ENCODE measurements at places on chromosomes 16 and 17.

DNA sequence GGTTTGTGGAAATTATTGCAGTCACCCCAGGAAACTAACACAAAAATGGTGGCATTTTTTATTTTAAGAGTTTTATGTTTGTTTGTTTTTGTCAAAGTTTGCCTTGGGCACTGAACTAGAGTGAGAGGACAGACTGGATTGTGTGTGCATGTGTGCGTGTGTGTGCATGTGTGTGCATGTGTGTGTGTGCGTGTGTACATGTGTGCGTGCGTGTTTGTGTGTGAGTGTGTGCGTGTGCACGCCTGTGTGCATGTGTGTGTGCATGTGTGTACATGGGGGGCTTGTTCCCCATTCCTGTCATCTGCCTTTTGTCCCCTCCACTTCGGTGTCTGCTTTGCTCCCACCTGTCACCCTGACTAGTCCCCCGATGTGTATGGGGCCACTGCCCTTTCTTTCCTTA, 32.5 kb downstream of the MGAT5B start:
- no peak for DNase-seq

DNA sequence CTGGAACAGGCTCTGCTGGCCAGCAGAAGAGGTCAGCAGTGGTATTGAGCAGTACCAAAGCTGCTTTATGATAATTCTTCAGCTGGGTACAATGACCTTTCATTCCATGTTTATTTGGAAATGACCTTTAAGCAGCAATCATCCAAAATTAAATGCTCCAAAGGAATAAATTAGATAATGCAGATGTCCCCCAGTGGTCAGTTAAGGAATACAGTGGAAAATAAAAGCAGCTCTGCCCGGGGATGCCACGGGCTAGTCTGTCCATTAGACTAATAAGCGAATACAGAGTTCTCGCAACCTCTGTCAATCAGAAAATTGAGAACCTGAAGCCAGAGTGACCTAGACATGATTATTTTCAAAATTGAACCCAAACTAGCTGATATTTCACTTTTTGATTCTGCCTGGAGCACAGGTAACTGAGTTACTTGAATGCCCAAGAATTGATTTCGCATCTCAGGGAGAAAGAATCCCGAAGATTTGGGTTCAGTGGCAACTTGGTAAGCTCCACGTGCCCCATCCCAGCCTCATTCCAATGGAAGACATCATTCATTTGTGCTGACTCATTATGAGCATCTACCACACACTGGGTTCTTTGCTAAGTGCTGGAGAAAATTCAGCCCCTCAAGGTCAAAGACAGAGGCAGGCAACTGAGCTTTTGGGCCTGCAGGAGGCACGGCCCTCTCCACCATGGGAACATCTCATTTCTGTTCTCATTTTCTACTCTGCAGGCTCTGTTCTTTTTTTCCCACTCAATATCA, 34.4 kb upstream of the SLC39A11 start:
- no peak for DNase-seq

DNA sequence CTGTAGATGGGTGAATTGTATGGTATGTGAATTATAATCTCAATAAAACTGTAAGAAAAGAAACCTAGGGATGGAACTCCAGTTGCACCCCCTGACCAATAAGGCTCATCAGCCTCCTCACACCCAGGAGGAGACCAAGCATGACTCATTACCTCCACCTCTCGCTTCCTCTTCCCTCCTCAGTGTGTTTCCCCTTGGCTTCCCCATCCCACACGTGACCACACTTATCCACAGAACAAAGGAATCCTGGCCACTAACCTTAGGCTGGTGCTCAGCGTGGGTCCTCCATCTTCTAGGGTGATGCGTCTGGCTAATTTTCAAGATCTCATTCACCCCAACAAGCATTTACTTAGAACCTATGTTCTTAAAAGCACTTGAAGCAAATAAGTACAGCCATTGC, 36.2 kb upstream of the MAP3K14 start:
- no peak for DNase-seq

DNA sequence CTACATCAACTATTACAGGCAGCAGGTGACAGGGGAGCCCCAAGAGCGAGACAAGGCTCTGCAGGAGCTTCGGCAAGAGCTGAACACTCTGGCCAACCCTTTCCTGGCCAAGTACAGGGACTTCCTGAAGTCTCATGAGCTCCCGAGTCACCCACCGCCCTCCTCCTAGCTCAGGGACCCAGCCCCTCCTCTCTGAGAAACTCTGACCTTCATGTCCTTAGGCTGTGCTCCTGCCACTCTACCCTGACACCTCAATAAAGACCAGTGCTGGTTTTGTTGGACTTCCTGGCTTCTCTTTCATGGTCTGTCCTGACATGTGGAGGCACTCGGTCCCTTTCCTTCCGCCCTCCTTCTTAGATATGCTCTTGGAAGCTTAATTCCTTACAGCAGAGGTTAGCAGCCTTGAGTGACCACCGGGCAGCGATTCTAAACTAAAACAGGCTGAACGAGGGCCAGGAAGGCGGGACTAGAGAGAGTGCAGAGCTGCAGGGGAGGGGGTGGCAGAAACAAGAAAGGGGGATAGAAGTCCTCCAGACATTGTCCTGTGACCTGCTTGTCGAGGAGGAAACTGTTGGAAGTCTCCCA, 915 bp downstream of the AHSP start:
- DNase-seq = no peak

GRCh38 chr17:77466596-77467223, 325.9 kb downstream of the SEC14L1 start:
- DNase-seq = no peak

GRCh38 chr16:85033171-85033570, 5.6 kb downstream of the KIAA0513 start:
- DNase-seq = no peak

DNA sequence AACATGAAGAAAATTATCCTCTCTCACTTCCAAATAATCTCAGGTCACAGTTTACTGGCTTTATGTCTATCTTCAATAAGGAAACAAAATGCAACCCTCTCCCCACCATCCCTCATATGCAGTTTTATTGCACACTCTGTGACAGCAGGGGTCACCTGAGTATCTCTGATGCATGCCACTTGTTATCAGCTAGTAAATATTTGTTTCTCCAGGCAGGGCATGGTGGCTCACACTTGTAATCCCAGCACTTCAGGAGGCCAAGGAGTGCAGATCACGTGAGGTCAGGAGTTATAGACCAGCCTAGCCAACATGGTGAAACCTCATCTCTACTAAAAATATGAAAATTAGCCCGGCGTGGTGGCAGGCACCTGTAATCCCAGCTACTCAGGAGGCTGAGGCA, 61.1 kb downstream of the ADAMTS18 start:
- DNase-seq = no peak

GRCh38 chr16:11726008-11726407, 16.6 kb downstream of the TXNDC11 start:
- DNase-seq = no peak

DNA sequence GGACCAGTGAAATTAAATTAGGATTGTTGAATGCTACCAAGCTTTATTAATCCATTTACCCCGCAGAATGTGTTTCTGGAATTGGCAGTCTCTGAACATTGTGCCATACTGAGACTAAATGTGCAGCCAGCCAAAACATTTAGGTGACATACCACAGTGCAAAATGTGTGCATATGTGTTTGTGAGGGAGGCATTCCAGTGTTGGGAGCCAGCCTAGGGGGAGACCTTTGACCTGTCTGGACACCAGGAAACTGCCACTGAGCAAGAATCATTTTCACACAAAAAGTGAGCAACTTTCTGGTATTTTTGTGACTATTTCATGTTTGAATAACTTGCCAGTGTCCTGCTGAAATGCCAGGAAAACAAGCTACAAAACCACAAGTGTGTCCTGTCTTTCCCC, 64.7 kb upstream of the SLC12A3 start:
- DNase-seq = no peak

- peak; percentile 59 for DNase-seq
Measured at GRCh38 chr16:78742501-78743283, 643.2 kb downstream of the WWOX start.

- no peak for DNase-seq
Measured at GRCh38 chr17:40325156-40326013, 16.4 kb downstream of the RARA start.

DNA sequence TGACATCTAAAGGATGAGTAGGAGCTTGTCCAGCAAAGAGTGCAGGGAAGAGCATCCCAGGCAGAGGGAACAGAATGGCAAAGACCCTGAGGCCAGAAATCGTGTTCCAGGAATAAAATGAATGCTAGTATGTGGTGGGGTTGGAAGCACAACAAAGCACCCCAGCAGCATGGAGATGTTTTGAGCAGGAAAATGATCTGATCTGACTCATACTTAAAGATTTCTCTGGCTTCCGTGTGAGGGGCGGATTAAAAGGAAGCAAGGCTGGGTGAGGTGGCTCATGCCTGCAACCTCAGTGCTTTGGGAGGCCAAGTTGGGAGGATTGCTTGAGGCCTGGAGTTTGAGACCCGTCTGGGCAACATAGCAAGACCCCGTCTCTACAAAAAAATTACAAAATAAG, 2.3 kb downstream of the SLC5A11 start:
- DNase-seq = no peak

DNA sequence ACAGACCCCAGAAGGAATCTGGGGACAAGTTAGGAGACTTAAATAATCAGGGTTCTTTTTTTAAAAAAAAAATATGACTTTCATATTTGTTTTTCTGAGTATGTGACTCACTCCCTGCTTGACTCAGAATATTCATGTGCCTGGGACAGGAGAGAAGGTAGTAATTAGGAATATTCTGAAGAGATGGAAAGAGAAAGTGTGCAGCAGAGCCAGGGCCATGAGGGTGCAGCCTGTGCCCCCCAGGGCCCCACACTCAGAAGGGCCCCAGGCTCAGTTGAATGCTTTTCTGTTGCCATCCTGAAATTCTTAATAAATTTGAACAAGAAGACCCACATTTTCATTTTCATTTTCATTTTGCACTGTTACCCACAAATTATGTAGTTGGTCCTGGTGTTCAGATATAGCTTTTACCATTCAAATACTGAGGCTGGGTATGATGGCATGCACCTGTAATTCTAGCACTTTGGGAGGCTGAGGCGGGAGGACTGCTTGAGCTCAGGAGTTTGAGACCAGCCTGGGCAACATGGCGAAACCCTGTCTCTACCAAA, 11.5 kb upstream of the LONP2 start:
- no peak for DNase-seq

GRCh38 chr17:8451933-8452614, 16.4 kb downstream of the NDEL1 start:
- DNase-seq = no peak

GRCh38 chr16:3716831-3717234, 491 bp downstream of the TRAP1 start:
- no peak for DNase-seq

DNA sequence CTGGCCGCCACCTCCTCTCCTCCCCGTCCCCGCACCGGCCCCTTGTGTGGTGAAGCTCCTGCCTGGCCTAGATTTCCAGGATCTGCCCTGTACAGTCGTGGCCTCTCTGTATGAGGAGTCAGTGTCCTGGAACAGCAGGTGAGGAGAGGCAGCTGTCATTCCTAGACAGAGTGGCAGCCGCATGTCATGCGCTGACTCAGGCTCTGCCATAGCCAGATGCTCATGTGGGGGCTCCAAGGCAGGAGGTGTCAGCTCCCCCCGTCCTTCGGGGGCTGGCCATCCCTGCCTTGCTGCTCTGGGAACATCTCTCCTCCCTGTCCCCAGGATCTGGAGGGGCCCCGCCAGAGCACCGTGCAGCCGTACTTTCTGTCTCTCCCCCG, 60.4 kb downstream of the BAIAP2 start:
- DNase-seq = no peak

- no peak for DNase-seq
Measured at GRCh38 chr17:71846561-71847110, 274.2 kb upstream of the SOX9 start.

DNA sequence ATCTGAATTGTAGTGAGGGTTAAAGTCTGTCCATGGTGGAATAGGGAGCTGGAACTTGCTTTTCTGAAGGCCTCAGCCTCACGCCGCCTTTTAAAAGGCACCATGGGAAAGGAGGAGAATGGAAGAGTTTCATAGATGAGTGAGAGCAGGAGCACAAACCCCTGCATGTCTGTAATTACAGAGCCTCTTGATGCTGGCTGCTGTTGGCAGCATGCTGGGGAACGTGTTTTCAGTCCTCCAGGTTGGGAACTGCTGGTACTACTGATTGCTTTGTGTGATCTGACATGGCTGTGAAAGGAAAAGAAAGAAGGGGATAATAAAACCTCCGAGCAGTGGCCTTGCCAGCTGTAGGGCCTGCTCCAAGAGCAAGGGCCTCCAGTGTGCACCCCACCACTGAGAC, 16.8 kb upstream of the DYNLL2 start:
- DNase-seq = no peak

DNA sequence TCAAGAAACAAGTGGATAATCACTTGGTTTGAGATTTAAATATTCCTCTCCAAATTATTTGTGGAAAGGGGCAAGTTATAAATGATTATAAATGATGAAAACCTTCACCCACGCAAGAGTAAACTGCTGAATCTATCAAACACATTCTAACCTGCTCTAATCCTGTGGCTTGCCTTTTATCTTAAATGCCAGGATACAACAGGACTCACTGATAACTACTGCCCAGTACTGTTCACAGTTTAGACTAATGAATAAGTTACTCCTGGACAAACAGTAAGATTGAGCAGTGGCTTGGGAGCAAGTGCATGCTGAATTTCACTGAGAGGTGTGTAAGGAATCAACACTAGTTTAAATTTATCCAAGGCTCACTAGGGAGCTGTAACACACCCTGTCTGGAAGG, 31.1 kb downstream of the IGF2BP1 start:
- DNase-seq = no peak

DNA sequence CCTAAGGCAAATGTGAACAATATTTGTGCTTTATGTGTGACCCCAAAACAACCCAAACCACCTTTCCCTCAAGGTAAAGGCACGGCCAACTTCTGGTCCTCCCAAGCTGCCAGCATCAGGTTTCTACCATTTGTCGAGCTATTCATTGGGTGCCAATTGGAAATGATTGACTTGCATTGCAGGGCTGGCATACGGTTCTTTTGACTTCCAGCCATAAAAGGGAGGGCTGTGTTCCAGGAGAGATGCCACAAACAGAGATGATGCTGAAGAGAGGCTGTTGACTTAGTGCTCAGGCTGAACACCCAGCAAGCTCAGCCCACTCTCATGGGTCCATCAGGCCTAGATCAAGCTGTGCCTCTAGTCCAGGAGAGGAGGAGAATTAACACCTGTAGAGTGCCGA, 252.4 kb downstream of the GRIN2A start:
- no peak for DNase-seq

GRCh38 chr17:50051606-50052005, 4.3 kb upstream of the ITGA3 start:
- DNase-seq = no peak

DNA sequence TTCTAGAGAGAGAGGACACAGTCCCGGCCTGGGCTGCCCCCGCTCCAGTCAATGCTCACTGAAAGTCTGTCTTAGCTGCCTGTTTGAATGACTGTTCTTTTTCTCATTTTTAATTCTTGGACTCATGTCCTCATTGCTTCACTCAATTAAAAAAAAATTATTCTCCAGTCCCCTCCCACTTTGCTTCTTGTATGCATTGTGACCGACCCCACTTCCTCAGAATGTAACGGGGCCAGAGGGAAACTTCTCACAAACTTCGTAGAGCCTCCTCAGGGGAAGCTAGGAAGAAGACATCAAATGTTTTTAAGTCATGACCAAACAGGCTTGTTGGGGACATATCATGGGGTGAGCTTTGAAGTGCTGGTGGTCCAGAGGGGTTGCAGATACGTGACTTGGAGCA, 113.2 kb downstream of the CCDC182 start:
- DNase-seq = no peak

GRCh38 chr17:67449065-67449464, 72.0 kb downstream of the PITPNC1 start:
- DNase-seq = no peak

- no peak for DNase-seq
Measured at GRCh38 chr16:69848637-69849545, 86.8 kb downstream of the WWP2 start.

Measured in stimulated activated CD4-positive, alpha-beta T cell treated with anti-CD3 and anti-CD28 coated beads, TNF-alpha, amount 100 ng/mL, for 1 hour (primary cell).